Activated T-cell treated with anti-CD3 and anti-CD28 coated beads, Interleukin-2, amount 50 U/mL, for 4 hours (primary cell): ENCODE measurements at places on chromosomes 5 and 9. TPM values are rescaled to one million over a fixed set of nuclear protein-coding genes. Genes with fewer than 3 reads are reported as not detected.

DBH gene
- not detected for total RNA-seq

KYAT1 gene
- 5.6 TPM for total RNA-seq

BTNL3 gene
- total RNA-seq = not detected

CDC26 gene
- 53.7 TPM for total RNA-seq

C5 gene
- 0.11 TPM for total RNA-seq

MELK gene
- total RNA-seq = 11.6 TPM

RLN2 gene
- 1.6 TPM for total RNA-seq

SLC4A9 gene
- not detected for total RNA-seq

STK32A gene
- total RNA-seq = not detected

OR1Q1 gene
- not detected for total RNA-seq

HNRNPAB gene
- total RNA-seq = 699 TPM

PCDHAC1 gene
- not detected for total RNA-seq

SV2C gene
- total RNA-seq = not detected

MORN5 gene
- not detected for total RNA-seq

SMC2 gene
- total RNA-seq = 39.2 TPM

PRDM9 gene
- total RNA-seq = not detected

PTGER4 gene
- 188 TPM for total RNA-seq

SPAAR gene
- not detected for total RNA-seq

SLC9A3 gene
- 4.9 TPM for total RNA-seq

CCNJL gene
- total RNA-seq = 0.30 TPM

SLC36A3 gene
- not detected for total RNA-seq

FIBCD1 gene
- total RNA-seq = not detected

LEAP2 gene
- total RNA-seq = 1.9 TPM

PFN3 gene
- not detected for total RNA-seq

APBA1 gene
- total RNA-seq = 0.05 TPM

DMRTA1 gene
- not detected for total RNA-seq

SLC46A2 gene
- total RNA-seq = not detected

SOX30 gene
- total RNA-seq = not detected

MRNIP gene
- total RNA-seq = 14.9 TPM

MEIKIN gene
- total RNA-seq = not detected

C9 gene
- total RNA-seq = 0.11 TPM

ZNF618 gene
- total RNA-seq = 0.48 TPM

NEUROG1 gene
- not detected for total RNA-seq

IL9 gene
- total RNA-seq = 198 TPM

PCDHA8 gene
- total RNA-seq = not detected

FGFR4 gene
- total RNA-seq = 3.5 TPM

TRMO gene
- 16.9 TPM for total RNA-seq

DNAJC21 gene
- 61.7 TPM for total RNA-seq

SCGB3A2 gene
- 0.90 TPM for total RNA-seq

CXCL14 gene
- total RNA-seq = not detected

CD74 gene
- total RNA-seq = 299 TPM

EMB gene
- 42.1 TPM for total RNA-seq

PCDH12 gene
- 0.24 TPM for total RNA-seq

IFNB1 gene
- total RNA-seq = not detected

ANKRD34B gene
- not detected for total RNA-seq

PCDHB6 gene
- total RNA-seq = not detected

OTP gene
- not detected for total RNA-seq

FOXI1 gene
- not detected for total RNA-seq

GPRIN1 gene
- total RNA-seq = 5.3 TPM

GALT gene
- total RNA-seq = 30.3 TPM

OR1J2 gene
- total RNA-seq = not detected

ORM2 gene
- total RNA-seq = 1.0 TPM

CBY3 gene
- total RNA-seq = 0.51 TPM

HSD17B3 gene
- total RNA-seq = not detected

PDE6A gene
- total RNA-seq = not detected

ANKRD18A gene
- 5.3 TPM for total RNA-seq
